Caki2 (cell line): ENCODE measurements at places on chromosomes 1 and 21.
A peak's percentile ranks its signal among the peaks of the same experiment; 100 is the strongest.

- no peak for DNase-seq
Measured at GRCh38 chr1:223299553-223299952, 64.4 kb downstream of the SUSD4 start.

DNA sequence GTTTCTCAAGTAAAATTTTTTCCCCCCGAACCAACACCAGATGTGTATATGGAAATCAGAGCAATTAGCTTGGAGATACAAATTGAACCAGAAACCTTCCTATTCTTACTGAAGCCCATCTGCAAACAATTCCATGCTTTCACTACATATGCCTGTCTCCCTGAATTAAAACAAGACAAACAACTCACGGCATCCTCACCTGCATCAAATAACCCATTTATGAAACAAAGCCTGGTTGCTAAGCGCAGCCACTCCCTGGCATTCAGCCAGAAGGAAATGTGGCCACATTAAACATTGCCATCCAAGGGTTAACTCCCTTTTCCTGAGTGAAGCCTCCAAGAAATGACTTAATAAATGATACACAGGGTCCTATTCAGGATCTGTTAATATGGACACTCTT, 55.3 kb downstream of the APP start:
- DNase-seq, result peak; percentile 28

DNA sequence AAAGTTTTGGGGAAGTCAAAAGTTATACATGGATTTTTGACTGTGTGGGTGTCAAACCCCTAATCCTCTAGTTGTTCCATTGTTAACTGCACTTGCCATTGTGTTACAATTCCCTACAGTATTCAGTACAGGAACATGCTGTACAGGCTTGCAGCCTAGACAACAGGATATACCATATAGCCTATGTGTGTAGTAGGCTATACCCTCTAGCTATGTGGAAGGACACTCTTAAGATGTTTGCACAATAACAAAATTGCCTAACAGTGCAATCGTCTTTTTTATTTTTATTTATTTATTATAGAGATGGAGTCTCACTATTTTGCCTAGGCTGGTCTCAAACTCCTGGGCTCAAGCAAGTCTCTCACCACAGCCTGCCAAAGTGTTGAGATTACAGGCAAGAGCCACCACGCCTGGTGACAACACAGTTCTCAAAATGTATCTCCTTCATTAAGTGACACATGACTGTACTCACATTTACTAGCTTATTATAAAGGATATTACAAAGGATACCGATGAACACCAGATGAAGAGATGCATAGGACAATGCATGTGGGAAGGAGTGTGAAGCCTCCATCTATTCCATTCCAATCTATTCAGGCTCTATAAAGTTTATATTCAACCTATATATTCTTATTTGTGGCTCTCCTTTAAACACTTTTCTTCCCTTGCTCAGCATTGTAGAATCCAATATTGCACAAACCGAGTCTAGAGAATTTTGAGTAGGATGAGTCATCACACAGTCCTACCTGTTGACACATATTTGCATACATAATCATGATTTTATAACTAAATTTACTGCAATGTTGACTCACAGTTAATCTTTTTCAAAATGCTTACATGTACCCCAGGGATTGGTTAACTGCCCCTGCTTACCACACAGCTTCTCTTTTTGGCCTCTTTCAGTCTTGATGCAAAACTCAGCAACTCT, 28.4 kb upstream of the CEP350 start:
- no peak for DNase-seq

DNA sequence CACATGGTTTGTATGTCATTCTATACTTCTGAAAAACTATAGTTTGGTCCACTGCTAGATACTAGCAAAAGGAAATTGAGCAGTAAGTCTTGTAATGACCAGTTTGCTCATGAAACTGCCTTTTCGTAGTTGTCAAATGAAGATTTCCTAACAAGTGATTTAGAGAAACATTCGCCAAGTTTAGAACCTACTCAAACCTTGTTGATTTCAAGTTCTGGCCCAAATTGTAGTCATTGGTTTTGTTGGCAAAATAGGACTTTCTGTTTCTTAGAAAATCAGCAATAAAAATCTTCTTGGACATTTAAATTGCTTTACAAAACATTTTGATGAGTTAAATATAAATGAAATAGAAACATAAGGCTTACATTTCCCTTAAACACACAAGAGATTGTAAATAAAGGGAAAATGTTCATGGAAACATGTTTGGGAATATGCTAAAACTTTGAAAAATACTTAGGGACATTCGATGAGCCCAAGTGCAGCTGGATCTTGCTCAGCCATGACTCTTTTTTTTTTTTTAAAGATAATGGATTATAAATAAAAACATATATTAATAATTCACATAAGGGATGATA, 178.5 kb upstream of the LYPLAL1 start:
- no peak for DNase-seq

DNA sequence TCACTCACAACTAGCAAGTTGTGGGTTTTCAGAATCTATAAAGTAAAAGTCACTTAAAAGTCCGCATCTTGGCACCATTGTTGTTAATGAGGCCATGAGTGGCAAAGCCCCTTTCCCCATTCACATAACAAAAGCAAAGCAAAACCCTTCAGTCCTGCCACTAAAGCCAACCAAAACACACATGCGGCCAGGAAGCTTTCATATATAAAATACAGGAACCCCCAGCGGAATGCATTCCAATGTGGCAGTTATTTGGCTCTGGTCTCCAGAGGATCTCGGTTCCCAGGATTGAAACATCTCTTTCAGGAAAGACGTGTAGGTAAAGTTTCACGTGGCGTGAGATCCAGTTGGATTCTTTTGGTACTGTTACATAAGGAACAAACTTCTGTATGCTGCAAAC, 2.5 kb upstream of the LBR start:
- DNase-seq, result no peak

DNA sequence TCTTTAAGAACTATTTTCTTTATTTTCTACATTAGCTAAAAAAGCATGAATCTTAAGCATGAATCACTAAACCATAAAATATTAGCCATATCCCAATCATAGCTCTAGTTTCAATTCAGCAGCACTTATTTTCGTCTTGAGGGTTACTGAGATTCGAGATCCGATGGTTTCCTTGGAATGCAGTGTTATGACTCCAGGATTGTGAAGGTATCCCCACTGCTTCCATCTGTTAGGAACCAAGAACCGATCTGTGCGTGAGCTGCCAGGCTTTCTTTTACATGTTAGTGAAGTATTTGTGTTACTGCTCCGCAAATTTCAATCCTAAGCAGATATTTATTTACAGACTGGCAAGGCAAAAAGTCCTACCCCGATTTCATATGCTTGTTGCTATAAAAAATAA, 18.8 kb downstream of the TNFRSF9 start:
- no peak for DNase-seq

DNA sequence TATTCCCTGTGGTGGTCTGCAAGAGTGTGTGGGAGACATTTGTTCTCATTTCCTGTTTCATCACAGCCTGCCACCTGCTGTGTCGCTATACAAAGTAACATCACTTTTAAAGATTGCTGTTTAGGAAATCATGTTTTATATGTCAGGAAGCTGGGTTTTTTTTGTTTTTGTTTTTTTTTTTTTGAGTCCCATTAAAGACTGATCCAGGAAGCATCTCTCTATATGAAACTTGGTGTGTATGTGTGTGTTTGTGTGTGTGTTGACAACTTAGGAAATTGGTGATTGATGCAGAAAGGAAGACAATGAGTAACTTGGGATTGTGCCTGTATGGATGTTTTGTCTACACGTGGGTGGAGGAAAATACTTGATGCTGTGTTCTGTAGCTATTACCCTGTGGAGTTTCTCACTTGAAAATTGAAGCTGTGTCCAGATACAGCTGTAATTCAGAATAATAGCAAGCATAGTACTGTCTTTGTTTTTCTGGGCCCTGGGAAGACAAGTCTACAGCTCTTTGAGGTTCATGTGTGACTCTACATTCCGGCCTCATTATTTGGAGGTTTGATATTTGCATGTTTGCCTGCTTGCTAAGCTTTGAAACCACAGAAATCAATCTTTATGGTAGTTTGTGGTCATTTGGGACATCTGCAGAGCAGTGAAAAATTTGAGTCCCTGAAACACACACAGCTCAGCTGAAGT, 47.9 kb downstream of the LAMC1 start:
- DNase-seq, result no peak

GRCh38 chr1:86318436-86318835, 77.7 kb downstream of the ODF2L start:
- no peak for DNase-seq

DNA sequence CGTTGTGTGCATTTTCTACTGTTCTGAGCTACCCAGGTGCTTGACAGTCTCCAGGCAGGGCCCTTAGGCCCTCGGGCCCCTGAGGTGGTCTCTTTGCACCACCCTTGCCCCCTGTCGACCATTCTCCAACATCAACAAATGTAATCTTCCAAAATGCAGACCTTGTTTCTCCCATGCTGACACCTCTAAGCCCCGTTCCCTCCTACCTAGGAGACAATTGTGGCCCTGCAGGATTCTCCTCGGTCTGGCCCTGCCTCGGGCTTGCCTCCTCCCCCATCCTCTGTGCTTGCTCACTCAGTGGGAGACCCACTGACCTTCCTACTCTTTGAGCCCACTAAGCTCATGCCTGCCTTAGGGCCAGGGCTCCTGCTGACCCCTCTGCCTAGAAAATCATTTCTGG, 104.2 kb upstream of the TARDBP start:
- DNase-seq, result no peak

GRCh38 chr1:21337010-21337437, 46.8 kb upstream of the ECE1 start:
- no peak for DNase-seq

DNA sequence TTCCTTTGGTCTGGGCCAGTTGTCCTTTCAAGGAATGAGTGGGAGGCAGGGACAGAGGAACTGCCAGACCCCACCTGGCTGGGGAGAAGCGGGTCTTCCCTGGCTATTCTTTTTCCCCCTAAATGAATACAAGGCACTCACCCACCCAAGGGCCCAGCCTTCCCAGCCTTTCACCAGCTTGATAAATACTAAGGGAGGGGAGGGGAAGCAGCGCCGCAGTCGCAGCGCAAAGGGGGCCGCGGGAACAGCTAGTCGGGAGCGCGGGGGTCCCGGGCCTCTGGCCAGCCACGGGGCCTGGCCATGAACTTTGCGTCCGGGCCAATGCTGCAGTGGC, 91.3 kb upstream of the VAMP3 start:
- DNase-seq, result no peak

DNA sequence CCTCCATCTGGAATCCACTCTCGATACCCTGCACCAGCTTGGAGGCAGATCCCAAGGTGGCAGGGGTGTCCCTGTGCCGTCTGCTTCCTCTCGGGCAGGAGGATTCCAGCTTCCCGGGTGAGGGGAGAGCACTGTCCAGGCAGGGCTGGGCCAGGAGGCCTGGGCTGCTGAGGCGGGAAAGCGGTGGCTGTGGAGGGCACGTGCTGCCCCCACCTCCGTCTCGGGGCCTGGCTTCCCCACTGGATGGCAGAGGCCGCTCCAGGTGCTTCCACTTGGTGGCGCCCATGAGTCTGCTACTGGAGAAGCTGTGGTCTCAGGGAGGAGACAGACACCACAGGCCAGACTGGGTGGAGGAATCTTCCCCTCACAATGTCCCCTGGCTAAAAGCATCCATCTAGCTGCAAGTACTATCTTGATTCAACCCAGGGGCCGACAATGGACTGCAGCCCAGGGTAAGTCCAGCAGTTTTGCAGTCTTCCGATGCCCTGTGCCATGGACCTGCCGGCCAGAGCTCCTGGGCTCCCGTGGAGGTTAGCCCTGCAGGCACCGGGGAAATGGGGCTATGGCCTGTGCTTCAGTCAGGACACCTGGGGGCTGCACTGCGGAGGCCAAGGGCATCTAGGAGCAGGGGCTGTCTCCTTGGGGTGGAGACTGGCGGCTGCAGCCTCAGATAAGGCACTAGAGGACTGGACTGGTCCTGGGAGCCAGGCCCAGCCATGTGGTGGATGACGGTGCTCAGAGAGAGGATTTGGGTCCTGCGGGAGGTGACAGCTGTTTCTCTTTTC, 41.3 kb upstream of the EIF4G3 start:
- DNase-seq, result peak; percentile 25

- no peak for DNase-seq
Measured at GRCh38 chr1:196774175-196774574, 465 bp upstream of the CFHR3 start.
